Progenitor cell of endocrine pancreas (in vitro differentiated cells): ENCODE measurements at places on chromosomes 7 and 10. TPM values are rescaled to one million over a fixed set of nuclear protein-coding genes. Genes with fewer than 3 reads are reported as not detected.

GRCh38 chr10:113214331-113214730, 264.3 kb downstream of the TCF7L2 start:
- DNase-seq: no peak

DNA sequence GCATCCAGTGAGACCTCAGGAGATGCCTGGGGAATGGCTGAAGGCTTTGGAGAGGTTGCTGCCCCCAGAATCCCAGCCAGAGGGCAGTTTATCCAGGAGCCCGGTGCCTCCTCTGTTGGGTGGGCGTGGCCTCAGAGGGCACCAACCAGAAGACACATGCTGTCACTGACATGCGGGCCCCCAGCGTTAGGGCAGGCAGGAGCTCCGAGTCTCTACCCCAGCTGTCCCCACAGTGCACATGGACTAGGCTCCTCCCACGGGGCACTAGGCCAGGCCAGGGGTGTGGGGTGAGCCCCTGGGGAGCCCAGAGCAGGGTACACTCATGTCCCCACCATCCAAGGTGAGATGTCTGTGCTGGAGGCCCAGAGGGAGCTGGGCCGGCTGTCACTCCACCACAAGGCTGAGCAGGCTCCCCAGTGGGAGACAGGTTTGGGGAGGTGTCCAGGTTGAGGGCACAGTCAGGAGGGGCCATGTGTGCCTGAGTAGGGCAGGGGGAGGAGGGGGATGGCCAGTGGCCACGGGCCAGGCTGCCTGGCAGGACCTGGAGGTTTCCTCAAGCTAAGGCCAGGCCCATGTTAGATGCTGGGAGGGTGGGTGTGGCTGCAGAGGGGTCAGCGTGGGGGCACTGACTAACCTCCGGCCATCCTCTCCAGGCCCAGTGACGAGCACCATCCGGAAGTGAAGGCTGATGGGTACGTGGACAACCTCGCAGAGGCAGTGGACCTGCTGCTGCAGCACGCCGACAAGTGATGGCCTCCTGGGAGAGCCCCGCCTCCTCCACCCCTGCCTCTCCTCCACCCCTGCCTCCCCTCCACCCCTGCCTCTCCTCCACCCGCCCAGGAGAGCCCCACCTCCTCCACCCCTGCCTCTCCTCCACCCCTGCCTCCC, 131.3 kb downstream of the FAM53B start:
- DNase-seq: no peak

DNA sequence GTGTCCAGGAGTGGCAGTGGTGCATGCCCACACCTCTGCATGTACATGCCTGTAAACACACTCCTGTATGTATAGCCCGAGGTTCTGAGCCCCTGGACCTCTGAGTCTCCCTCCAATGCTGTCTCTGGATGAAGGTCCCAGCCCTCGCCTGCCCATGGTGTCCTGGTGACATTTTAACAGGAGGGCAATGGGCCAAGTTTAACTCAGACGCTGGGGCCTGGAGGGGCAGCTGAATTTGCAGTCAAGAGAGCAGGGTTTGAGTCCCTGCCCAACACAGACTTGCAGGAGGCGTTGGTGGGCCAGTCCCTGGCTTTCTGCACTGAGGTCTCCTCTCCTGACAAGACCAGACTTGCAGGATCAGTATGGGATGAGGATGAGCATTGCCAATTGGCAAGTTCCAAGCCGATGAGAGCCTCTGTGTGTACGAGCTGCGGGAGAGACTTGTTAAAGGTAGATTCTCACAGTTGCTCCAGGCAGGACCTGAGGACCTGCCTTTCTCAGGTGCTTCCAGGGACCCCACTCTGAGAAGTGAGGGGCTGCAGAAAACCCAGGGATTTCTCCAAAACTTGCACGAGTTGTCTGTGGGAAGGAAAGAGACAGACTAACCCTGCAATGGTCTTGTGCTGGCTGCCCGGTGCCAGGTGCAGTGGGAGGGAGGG, 141.9 kb downstream of the ELFN1 start:
- no peak for DNase-seq

DNA sequence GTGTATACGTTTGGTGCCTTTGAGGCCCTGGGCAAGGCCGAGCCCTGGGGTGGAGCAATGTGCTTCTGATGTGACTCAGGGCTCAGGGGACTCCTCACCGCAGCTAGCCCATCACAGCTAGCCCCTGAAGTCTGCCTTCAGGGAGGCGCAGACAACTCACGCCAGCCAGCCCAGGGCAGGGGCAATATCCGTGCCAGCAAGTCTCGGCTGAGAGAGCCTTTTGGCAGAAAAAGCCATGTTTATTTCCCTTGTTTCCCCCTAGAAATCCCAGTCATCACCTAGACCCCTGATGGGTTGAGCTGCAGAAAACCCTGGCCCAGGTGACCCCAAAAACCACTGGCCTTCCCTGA, 90.4 kb downstream of the CHST15 start:
- DNase-seq: no peak

- DNase-seq: no peak
These were observed 9.9 kb downstream of the DCLRE1A start for GRCh38 chr10:113843972-113844485.

DNA sequence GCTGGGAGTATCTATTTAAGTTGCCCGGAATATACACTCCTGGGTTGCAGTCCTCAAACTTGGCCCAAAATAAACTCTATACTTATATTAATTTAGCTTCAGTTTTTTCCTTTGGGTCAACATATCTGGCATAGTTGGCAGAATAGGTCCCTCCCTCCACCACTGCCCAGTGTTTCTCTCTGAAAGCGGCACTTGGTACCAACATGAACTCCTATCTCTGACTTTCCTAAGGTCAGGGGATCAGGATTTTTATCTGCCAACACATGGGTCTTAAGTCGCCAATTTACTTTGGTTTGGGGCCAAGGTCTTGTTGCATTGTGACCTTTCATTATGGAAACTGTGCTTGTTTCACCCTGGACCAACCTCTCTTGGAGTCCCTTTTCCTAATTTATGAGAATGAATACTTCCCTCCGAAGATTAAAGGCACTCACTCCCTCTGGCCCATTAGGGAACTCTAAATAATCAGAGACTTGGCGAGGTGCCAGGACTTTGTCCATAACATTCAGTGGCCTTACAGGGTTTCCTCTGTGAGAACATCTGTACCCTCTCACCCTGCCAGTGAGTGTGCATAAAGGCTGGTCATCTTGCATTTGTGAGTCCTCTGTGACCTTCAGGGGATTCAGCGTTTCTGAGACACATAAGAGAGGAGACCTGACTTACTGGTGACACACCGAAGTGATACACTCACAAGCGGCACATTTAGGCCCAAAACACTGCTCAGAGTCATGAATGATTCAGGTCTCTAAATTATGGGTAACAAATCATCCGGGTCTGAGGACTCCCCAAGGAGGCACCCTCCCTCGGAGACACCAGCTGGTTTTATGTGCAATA, 19.7 kb upstream of the FKBP9 start:
- DNase-seq: no peak

DNA sequence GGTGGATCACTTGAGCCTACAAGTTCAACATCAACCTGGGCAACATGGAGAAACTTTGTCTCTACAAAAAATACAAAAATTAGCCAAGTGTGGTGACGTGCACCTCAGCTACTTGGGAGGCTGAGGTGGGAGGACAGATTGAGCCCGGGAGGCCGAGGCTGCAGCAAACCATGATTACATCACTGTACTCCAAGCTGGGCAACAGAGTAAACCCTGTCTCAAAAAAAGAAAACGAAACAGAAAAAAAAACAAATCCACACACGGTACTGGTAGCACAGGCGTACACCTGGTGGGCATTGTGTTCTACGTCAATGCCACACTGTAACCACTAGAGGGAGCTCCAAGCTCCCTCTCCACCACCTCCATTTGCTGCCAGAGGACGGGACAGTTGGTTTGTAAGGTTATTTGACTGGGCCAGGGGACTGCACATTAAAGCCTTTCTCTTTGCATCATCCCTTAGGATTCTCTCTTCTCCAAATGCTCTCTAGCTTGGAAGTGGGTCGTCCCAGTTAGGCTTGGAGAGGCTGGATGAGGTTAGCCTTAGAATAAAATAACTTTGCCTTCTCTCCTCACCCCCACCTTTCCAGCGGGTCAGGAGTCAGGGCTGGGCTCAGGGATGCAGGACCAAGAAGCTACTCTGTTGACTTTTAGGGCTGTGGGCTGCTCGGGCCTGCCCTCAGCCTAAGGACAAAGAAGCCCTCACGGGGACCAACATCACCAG, 130.8 kb downstream of the SORBS1 start:
- DNase-seq: peak; percentile 23

- no peak for DNase-seq
These were observed 174.1 kb upstream of the BET1 start for GRCh38 chr7:94178230-94178629.

DNA sequence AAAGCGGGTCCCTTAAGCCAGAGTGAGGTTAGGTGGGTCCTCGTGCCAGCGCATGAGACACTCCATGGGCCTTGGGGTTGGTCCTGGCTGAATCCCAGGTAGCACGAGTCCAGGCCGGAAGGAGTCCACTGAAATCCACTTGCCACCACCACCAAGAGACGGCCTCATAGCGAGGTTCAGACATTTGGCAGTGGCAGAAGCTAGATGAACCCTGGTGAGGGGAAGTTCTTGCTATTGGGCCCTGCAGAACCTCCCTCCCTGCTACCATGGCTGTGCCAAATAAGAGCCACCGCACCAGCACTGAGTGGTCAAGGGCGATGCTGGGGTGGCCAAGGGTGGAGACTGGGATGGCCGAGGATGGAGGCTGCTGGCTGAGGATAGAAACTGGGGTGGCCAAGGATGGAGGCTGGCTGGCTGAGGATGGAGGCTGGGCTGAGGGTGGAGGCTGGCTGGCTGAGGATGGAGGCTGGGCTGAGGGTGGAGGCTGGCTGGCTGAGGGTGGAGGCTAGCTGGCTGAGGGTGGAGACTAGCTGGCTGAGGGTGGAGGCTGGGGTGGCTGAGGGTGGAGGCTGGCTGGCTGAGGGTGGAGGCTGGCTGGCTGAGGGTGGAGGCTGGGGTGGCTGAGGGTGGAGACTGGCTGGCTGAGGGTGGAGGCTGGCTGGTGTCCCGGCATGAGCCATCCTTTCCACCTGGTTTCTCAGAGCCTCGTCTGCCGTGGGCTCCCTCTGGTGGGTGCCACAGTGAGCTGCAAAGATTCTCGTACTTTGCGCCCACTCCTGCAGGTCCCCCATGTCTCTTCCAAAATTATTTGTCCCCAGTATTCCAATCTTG, 88.2 kb downstream of the ELFN1 start:
- no peak for DNase-seq

The SFTPA1 gene
- 0.22 TPM in 1 of 2 replicates, not detected in the other for total RNA-seq

The C10orf53 gene
- not detected in 2 replicates for total RNA-seq

The CAV2 gene
- total RNA-seq: 9.4 and 9.9 TPM in 2 replicates

The INPP5A gene
- 30.0 and 30.6 TPM in 2 replicates for total RNA-seq

The FAM180A gene
- not detected in 2 replicates for total RNA-seq
